ENCODE measurements at places on chromosomes 4 and X. TPM values are rescaled to one million over a fixed set of nuclear protein-coding genes. Genes with fewer than 3 reads are reported as not detected.

BTK gene
- polyA plus RNA-seq: 65.2 TPM

LRCH2 gene
- 1.6 TPM for polyA plus RNA-seq

OTUD6A gene
- not detected for polyA plus RNA-seq

EBP gene
- polyA plus RNA-seq: 238 TPM

IRAK1 gene
- 184 TPM for polyA plus RNA-seq

GAGE12H gene
- polyA plus RNA-seq: not detected

RLIM gene
- polyA plus RNA-seq: 9.5 TPM

- H3K27me3 ChIP-seq: no peaks in the 10 kb centered on the region
- H3K36me3 ChIP-seq: no peaks in the 10 kb centered on the region
- H3K4me3 ChIP-seq: no peak overlapping the region
- no peak for DNase-seq
These were observed 52.0 kb downstream of the SEC24D start for GRCh38 chr4:118783887-118784286.

- H3K27ac ChIP-seq: no peak overlapping the region
- no peaks in the 10 kb centered on the region for H3K4me1 ChIP-seq
- H3K36me3 ChIP-seq: no peaks in the 10 kb centered on the region
- peaks cover 15% of the 10 kb centered on the region for H3K27me3 ChIP-seq
- no peak overlapping the region for H3K4me3 ChIP-seq
These were observed 51.5 kb downstream of the TSPAN5 start for GRCh38 chr4:98606894-98607293.

GRCh38 chr4:6917461-6918271 lies 8.0 kb downstream of the TBC1D14 start:
- H3K4me3 ChIP-seq: peak overlapping the region; percentile 15
- peak overlapping the region; percentile 97 for H3K27ac ChIP-seq
- H3K4me1 ChIP-seq: peaks cover 58% of the 10 kb centered on the region
- no peaks in the 10 kb centered on the region for H3K27me3 ChIP-seq

GRCh38 chrX:36334572-36334971 lies 415.0 kb downstream of the CFAP47 start:
- no peak for DNase-seq
- H3K27ac ChIP-seq: no peak overlapping the region
- H3K27me3 ChIP-seq: no peaks in the 10 kb centered on the region
- H3K36me3 ChIP-seq: no peaks in the 10 kb centered on the region
- no peak overlapping the region for H3K4me3 ChIP-seq

GRCh38 chrX:102185967-102186720 lies 29.0 kb upstream of the TCP11X1 start:
- no peak for DNase-seq
- H3K27me3 ChIP-seq: no peaks in the 10 kb centered on the region
- no peak overlapping the region for H3K27ac ChIP-seq
- H3K36me3 ChIP-seq: no peaks in the 10 kb centered on the region

GRCh38 chr4:25862411-25863346 lies at the start of gene SEL1L3:
TSS of gene SEL1L3 (minus strand) at chr4:25862988. CDS start at chr4:25862836, 152 bp downstream.
- DNase-seq: peak; percentile 93
- H3K27ac ChIP-seq: peak within 1 kb of the TSS; percentile 77
- peak within 1 kb of the TSS; percentile 78 for H3K4me3 ChIP-seq
- H3K27me3 ChIP-seq: peaks cover 5% of the 10 kb centered on the region
- no peaks in the 10 kb centered on the region for H3K36me3 ChIP-seq

DNA sequence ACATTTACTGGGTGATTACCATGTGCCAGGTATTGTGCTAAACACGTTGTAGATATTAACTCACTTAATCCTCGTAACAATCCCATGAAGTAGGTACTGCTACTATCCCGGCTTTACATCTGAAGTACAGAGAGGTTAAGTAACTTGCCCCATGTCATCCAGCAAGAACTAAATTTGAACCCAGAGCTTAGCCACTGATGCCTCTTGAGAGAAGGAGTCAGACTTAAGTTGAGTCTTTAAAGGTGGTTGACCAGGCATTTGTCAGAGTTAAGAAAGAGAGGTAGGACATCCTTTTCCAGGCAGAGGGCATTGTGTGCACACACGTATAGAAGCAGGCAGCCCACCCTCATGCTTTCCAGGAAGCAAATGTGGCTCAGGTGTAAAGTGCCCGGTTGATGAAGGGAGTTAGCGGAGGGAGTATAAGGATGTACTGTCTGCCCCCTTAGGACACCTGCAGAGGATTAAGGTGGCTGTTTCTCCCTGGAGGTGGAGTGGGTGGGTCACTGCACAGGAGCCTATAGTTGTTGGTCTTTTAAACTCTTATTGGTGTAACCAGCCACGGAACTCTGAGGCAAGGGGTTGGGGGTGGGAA lies 335 bp upstream of the CD38 start:
- H3K4me1 ChIP-seq: no peaks in the 10 kb centered on the region
- no peak overlapping the region for H3K27ac ChIP-seq
- peaks cover 29% of the 10 kb centered on the region for H3K27me3 ChIP-seq

DNA sequence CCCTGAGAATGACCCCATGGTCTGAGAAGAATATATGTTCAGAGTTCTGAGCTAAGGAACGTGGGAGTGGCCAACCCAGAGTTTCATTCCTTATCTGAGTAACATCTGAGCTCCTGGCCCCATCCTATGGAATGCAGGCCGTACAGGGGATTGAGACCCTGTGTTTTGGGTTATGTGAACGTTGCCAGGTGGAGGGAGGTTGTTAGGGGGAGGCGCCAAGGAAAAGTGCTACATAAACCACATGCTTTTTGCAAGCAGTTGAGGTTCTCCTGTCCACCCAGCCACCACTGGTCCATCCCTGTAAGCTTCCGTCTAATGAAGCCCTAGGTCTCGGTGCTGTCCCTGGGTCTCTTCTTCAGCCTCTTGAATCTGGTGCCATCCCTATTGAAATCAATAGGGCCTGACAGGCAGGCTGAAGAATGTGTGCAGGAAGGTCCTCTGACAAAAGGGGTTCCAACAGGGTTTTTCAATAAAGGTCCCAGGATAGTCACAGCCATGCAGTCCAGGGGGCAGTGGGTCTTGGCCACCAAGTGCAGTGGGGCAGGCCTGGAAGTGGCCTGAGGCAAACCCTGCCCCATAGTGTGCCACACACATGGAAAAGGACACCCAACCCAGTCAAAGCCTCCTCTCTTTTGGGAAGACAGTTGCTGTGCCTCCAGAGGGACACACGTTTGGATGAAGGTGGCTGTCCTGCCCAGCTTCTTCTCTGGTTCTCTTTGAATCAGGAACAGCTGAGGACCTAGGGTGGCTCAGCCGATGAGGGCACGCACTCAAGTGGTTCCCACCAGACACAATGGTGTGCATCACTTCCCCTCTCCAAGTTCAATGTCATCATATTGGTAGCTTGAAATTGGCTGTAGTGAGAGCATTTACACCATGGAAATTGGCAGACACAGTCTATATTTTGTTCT lies 53.5 kb downstream of the HTRA3 start:
- no peaks in the 10 kb centered on the region for H3K36me3 ChIP-seq
- H3K27ac ChIP-seq: no peak overlapping the region
- no peak overlapping the region for H3K4me3 ChIP-seq
- H3K27me3 ChIP-seq: peaks cover 32% of the 10 kb centered on the region

DNA sequence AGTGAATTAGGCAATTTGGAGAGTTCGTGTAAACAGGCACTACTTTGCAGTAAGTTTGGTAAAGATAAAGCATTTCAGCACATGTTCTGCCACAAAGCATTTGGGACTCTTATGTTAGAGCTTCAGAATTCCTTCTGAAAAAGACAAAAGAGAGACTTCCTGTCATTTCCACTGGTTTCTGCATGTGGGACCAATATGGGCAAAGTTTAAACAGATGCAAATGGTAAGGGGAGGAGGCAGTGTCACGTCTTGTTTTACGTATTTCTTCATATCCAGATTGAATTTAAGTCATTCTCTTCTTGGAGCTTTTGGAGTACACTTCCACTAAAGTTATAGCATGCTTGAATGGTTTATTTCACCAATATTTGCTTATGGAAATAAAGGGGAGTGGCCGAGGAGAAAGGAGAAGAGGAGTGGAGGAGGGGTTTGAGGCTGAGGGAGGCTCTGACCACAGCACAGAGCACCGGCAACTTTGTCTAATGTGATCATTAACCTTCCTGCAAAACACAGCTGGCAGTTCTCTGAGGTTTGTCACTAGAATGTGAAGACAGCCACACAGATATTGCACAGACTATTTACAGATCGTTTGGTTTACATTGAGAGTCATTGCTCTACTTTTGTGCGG lies at the start of gene APELA:
APELA (plus strand) TSS at position 479 of the 625 bp plus-strand sequence. CDS start 154 bp downstream, outside the sequence.
- no peaks in the 10 kb centered on the region for H3K36me3 ChIP-seq
- H3K27ac ChIP-seq: no peak within 1 kb of the TSS
- H3K4me3 ChIP-seq: no peak within 1 kb of the TSS
- DNase-seq: no peak
- H3K4me1 ChIP-seq: no peaks in the 10 kb centered on the region
- no peaks in the 10 kb centered on the region for H3K27me3 ChIP-seq

- no peak overlapping the region for H3K4me3 ChIP-seq
- H3K4me1 ChIP-seq: no peaks in the 10 kb centered on the region
- no peaks in the 10 kb centered on the region for H3K36me3 ChIP-seq
- DNase-seq: no peak
- H3K27me3 ChIP-seq: no peaks in the 10 kb centered on the region
These were observed 167.9 kb downstream of the CORIN start for GRCh38 chr4:47669946-47670345.

DNA sequence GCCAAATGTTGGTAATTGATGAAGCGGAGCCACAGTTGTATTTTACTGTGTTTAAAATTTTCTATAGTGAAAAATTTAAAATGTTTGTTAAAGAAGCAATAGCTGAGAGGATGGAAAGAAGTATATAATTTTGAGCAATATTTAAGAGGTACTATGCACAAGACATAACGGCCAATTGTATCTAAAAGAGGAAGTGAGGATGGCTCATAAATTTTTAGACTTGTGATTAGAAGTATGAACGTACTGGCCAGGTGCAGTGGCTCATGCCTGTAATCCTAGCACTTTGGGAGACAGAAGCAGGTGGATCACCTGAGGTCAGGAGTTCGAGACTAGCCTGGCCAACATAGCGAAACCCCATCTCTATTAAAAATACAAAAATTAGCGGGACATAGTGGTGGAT lies 12.7 kb upstream of the HHIP start:
- H3K4me3 ChIP-seq: no peak overlapping the region
- no peaks in the 10 kb centered on the region for H3K36me3 ChIP-seq
- no peaks in the 10 kb centered on the region for H3K27me3 ChIP-seq
- no peaks in the 10 kb centered on the region for H3K4me1 ChIP-seq
- H3K27ac ChIP-seq: no peak overlapping the region

GRCh38 chrX:20325786-20326388 lies 59.2 kb upstream of the RPS6KA3 start:
- no peak for DNase-seq
- H3K4me1 ChIP-seq: no peaks in the 10 kb centered on the region
- no peaks in the 10 kb centered on the region for H3K36me3 ChIP-seq
- no peak overlapping the region for H3K27ac ChIP-seq
- no peaks in the 10 kb centered on the region for H3K27me3 ChIP-seq
- no peak overlapping the region for H3K4me3 ChIP-seq

Data from K562 (cell line).